D341Med (cell line): ENCODE measurements at places on chromosomes 7 and 10.
A peak's percentile ranks its signal among the peaks of the same experiment; 100 is the strongest.

DNA sequence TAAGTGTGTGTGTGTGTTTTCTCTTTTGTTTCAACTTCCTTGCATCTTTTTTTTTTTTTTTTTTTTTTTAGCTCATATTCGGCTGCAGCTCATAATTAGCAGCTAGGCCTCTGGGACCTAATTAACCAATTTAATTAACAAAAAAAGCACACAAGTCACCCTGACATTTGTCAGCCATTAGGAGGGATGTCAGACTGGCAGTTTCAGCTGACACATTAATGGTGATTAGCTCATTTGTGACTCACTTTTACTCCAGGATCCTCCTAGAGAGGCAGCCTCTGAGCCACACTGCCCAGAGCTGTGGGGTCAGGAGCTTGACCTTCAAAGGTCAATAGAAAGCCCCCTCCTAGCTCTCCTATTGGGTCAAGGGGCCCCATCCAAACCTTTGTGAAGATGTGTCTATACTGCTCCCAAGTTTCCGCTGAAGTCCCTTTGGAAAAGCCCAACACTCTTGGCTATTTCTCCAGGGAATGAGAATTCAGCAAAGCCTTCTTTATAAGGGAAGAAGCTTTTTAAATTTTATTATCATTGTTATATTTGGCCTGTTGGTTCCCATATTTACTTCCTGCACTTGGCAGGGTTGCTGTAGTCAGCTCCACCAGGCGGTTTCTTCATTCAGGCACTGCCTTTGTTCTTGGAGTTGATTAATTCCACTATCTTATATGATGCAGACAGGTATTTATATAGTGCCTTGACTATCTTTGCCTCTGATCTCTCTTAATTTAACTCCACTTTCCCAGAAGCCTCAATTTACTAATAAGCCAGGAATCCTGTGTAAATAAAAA, 109.5 kb upstream of the HABP2 start:
- DNase-seq, result no peak

DNA sequence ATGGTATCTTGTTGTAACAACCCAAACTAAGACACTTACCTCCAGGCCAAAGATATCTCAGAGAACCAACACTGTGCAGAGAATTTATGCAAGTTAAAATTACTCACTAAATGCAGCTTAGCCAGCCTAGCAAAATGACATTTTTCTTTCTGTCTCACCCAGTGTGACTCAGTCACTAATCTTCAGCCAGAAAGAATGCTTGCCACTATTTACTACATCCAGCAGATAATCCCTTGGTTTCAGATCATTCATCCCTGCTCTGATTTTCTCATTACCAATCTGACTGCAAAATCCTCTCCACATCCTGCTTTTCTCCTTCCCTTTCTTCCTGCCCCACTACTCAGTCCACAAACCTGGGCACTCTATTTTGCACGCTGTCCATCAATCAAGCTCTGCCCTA, 93.5 kb upstream of the NEBL start:
- no peak for DNase-seq

- no peak for DNase-seq
These were observed 60.1 kb downstream of the DIP2C start for GRCh38 chr10:629186-629998.

GRCh38 chr10:17061418-17061817, 68.2 kb downstream of the CUBN start:
- DNase-seq, result no peak

DNA sequence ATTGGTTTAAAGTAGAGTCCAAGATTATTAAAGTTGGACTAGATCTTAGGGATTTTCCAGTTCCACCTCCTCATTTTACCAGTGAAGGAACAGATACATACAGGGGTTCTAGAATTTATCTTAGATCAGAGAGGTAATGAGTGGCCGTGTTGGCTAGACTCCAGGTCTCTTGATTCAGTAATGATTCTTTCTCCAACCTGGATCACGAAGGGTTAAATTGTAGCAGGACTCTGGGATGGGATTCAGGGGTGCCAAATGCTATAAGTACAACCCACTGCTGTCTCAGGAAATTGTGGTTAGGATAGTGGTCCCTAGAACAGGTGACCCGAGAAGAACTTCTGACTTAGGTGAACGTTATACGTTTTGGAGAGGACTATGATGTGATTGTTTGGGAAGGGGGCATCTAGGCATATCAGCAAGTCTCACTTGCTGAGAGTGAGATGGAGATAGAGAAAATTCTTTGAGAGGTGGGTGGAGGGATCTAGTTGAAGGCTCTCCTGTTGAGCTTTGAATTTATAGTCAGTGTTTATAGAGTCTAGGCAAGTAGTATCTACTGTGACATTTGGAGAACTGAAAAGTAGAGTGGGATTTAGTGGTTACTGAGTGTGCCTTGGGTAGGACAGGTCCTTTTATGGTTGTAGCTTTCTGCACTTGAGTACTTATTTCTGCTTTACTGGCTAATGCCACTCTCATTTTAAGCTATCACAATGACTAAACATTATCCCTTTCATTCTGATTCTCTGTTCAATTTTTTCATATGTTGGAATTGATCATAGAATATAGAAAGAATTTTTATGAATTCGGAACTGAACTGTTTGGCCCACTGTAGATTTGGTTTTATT, 58.3 kb downstream of the ST7 start:
- DNase-seq, result no peak

- no peak for DNase-seq
These were observed 2.5 kb downstream of the TES start for GRCh38 chr7:116212869-116213268.

DNA sequence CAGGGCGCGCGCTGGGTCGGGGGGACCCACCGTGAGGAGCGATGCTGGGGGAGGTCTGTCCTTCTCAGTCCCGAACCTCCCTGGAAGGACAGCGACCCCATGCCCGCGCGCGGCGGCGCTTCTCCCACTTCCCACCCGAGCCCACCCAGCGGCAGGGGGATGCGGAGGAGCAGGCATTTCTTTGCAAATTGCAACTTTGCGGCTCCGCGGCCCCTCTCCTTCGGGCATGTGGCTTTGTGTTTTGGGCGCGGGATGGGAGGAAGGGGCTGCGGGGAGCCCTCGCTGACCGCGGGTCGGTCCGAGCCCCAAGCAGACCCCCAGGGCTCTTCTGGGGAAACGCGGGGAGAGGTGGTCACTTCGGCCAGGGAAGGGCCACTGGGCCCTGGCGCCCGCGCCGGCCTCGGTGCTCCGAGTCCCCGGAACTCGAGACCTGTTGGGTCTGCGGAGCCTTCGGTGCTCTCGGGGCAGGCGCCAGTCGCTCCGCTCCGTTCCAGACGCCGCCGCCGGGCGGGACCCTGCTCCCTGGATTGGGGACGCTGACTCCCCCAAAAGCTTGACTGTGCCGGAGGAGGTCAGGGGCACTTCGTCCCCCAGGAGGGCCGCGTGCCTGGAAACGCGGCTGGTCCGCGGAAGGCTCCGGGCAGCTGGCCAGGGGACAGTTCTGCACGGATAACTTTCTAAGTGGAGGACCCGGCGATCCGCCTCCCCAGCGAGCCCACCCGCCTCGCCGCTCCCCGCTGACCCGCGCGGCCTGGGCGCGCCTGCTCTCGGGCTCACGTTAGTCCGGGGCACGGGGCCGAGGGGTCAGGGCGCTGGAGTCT, 164.2 kb upstream of the DPP6 start:
- DNase-seq, result peak; percentile 30

GRCh38 chr7:112130729-112131410, 75.3 kb downstream of the DOCK4 start:
- no peak for DNase-seq

DNA sequence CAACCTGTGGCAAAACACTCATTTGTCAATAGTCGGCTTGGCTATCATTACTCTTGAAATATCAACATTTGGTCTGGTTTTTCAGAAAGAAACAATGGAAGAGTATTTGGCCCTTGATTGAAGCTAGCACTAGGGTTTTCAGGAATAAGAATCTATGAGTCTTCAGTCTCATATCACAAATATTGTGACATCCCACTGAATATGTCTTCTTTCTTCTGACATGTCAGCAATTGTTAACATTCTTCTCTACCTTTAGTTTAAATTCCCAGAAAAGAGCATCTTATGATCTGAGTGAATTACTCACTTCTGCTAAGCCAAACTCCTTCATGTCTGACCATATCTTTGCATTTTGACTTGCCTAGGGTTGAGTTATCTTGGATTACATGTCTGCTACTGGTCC, 435.2 kb upstream of the SEMA3D start:
- no peak for DNase-seq
